Suppressor macrophage treated with lipopolysaccharide for 1 hour (primary cell): ENCODE measurements at places on chromosomes 11 and 22.

- no peak for DNase-seq
Observed at GRCh38 chr11:134120921-134121526, 52.2 kb downstream of the JAM3 start.

- no peak for DNase-seq
Observed at GRCh38 chr11:21446939-21447590, 745.8 kb upstream of the ANO5 start.

DNA sequence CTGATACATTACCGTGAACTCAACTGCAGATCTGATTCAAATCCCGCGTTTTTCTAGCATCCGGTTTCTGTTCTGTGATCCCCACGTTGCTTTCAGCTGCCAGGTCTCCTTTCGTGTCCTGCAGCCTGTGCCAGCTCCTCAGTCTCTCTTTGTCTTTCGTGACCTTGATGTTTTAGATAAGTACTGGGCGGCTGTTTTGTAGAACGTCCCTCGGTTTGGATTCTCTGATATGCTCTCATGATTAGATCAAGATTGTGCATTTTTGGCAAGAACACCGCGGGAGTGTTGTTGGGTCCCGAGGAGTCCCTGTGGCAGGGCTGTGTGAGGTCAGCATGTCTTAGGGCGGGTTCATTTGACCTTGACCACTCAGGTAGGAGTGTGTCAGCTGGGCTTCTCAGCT, 38.6 kb downstream of the KCNQ1 start:
- DNase-seq: no peak

DNA sequence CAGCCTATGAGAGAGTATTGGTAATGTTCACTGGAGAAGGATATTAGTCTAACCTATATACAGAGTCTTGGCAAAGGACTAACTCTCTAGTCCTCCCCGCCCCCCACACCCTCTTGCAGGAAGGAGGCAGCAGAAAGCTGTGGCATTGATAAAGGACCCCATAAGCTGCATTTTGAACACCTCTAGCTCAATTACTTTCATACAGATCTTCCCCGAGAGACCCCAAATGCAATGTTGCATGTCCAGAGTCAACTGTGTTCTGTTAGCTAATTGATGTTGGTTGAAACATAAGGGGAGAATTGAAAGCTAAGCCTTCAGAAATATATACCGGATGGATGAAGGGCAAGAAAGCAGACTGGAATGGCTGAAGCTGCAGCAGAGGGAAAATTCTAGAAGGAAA, 2.8 kb downstream of the MAP6 start:
- no peak for DNase-seq

DNA sequence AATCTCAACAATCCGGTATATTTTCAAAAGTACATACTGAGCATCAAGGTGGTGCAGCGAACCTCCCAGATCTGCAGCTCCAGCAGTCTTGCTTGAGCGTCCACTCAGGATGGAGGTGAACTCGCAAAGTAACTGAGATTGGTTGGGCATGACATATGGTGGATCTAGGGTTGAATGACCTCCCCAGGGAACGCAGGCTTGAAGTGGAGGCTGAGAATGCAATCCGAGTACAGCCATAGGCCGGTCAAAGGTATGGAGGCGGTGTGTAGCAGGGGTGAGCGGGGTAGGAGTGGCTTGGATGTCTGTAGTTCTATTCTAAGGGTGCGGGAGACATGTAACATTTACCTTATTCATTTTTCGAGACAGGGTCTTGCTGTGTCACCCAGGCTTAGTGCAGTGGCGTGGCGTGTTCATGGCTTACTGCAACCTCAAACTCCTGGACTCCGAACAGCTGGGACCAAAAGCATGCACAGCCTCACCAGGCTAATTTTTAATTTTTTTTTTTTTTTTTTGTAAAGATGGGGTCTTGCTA, 631 bp upstream of the C22orf39 start:
- DNase-seq: no peak

- DNase-seq: no peak
Observed at GRCh38 chr22:22974795-22975580, 87.4 kb downstream of the IGLL5 start.

- DNase-seq: no peak
Observed at GRCh38 chr22:31652088-31652487, 9.9 kb downstream of the PISD start.
